ENCODE measurements at places on chromosomes 7 and 10.

DNA sequence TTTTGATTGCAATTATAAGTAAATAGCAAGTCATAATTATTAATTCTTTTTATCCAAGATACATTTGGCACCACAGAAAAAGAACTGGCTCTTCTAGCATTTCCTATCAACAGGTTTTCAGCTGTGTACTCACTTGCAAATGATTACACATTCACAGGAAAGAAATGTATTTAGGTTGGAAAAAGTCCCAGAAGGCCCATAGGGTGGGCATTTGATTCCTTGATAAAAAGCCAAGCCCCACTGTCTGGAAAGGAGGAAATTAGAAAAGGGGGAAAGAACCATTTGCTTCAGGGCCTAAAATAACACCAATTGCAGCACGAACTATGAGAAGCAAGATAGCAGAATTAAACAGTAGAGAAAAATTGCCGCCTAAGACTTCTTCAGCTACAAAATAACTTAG, 80.8 kb upstream of the COL1A2 start:
- no peak for DNase-seq

DNA sequence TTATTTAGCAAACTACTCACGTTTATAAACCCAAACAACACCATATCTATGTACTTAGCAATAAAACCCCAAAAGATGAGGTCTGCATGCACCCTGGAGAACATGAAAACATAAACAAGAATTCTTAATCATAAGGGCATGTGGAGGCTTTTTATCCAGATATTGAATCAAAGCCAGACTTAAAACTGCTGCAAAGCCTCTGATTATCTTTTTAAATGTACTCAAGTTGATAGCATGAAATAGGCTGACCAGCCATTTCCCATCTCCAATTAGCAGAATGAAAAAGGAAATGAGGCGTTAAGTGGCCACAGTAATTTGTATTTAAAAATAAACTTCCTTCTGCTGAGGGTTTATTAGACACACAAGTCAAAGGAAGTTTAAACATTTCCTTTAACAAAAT, 48.3 kb downstream of the ITIH5 start:
- no peak for DNase-seq

DNA sequence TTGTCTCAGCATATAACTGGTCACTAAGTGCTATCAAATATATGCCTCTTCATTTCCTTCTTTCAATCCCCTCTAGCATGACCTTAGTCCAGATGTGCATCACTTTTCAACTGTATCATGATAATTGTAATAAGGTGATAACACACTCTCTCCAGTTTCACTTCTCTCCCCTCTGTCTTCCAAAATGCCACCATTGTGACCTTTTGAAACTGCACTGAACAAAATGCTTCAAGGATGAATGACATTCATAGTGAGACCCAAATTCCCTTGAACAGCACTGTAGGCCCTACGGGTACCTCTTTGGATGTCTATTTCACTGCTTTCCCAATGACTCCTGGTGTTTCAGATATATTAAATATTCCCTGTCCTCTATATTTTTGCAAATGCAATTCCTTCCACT, 224.8 kb downstream of the DNAJB9 start:
- DNase-seq = no peak

DNA sequence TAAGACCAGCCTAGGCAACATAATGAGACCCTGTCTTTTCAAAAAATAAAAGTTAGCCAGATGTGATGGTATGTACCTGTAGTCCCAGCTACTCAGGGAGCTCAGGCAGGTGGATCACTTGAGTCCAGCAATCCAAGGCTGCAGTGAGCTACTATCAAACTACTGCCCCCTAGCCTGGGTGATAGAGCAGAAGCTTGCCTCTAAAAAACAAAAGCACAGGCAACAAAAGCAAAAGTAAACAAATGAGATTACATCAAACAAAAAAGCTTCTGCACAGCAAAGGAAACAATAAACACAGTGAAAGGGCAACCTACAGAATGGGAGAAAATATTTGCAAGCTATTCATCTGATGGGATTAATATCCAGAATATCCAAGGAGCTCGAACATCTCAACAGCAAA, 65.4 kb downstream of the FANK1 start:
- DNase-seq = no peak

DNA sequence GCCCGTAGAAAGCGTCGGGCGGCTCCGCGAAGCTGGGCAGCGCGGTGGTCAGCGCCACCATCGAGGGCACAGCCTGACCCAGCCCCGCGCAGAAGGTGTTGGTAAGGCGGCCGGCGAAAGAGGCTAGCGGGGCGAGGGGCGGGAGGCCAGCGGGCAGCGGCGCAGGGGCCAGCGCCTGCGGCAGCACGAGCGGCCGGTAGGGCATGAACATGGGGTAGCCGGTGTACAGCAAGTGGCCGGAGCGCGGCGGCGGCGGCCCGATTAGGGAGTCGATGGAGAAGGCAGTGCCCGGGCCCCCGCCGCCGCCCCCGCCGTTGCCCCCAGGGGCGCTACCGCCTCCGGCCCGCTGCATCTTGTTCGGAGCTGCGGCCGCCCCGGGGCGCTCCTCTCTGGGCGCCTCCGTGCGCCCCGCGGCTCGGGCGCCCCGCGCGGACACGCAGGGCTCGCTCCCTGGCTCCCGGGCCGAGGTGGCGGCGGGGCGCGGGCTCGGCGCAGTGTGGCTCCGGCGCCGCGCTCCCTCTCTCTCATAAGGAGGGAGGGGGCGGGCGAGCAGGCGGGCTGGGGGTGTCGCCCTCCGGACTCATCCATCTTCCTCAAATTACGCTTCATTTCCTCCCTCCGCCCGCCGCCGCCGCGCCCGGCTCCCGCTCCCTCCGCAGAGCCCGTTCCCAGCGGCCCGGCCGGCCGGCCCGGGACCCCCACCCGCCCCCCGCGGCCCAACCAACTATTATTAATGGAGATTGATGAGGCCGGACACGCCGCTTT, at the start of gene GBX1:
Gene GBX1 (minus strand): TSS at position 498 of the 765 bp plus-strand sequence. CDS start 146 bp downstream, at position 352.
- DNase-seq = no peak

DNA sequence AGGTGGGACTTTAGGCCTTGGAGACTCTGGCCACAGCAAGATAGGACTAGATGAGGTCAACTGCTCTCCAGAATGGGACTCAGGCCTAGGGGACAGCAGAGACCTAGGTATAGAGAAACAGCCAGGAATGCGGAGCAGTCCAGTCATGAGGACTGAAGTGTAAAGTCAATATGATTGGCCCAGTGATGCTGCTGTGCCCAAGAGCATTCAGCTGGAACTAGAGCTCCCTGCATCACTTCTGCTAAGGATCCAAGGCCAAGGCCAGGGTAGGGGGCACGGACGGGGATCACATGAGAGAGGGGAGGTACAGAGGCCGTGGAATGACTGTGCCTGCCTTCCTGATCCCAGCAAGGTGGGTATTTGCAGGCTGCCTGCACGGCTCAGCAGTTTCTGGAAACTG, 237.9 kb downstream of the FRMD4A start:
- DNase-seq = no peak

- no peak for DNase-seq
Observed at GRCh38 chr7:17070231-17070708, 188.5 kb upstream of the AGR3 start.

GRCh38 chr10:29649561-29650551, 15.1 kb upstream of the SVIL start:
- no peak for DNase-seq

DNA sequence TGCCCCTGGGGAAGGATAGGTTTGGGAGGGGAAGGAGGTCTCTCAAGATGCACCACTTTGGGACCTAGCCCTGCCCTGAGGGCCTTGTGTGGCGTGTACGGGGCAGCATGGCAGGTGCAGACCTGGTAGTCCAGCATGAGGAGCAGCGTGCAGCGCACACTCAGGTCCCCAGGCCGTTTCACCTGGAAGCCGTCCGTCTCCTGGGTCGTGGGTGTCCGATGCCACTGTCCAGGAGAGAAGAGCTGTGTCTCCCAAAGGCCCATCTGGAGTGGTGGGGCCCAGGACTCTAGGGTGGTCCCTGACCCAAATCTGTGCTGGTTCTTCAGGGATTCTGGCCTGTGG, 6.8 kb downstream of the SMARCD3 start:
- no peak for DNase-seq

GRCh38 chr7:922334-923107, 32.0 kb downstream of the ADAP1 start:
- no peak for DNase-seq

DNA sequence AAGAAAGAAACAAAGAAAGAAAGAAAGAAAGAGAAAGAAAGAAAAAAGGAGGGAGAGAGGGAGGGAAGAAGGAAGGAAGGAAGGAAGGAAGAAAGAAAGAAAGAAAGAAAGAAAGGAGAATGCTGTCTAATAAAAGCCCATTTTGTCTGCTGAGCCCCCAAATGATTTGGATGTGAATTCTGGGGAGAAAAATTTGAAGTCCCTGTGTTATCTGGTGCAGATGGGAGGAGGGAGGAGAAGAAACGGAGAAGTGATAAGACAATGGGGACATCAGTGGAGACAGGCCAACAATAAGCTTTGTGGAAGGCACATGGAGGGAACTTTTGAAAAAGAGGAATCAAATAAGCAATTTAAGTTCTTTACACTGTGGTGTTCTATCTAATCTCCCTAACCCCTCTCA, 24.6 kb upstream of the TMEM273 start:
- no peak for DNase-seq

DNA sequence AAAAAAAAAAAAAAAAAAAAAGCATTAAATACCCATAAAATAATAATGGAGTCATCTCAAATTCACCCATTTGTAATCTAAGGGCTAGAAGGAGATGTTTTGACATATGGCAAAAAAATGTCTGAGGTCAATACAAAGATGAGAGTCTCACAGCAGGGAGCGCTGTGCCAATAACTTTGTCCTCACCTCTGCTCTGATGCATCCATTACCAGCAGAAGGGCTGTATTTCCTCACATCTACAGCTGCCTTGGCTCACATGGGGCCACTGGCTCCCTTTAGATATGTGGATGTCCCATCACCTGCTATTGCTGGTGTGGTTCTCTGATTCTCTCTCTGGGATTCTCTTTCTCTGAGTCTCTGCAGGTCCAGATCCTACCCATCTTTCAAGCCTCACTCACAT, 90.3 kb upstream of the FAM133B start:
- no peak for DNase-seq

GRCh38 chr7:80218723-80219122, 84.1 kb downstream of the GNAI1 start:
- DNase-seq = no peak

DNA sequence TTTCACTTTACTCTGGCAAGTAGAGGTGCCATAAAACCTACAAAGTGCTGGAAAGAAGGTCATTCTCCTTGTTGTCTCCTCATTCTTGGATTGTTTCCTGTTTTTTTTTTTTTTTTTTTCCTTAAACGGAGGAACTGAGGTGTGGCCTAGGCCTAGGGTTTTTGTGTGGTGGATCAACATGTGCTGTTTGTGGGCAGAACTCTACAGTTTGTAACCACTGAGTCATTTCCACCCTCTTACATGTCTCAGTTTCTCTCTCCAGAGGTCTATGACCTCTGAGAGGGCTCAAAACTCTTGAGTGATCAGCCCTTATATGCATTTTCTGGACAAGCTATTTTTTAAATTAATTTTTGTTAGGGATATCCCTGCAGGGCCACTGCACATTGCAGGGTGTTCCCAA, 296.0 kb downstream of the PPP1R3A start:
- no peak for DNase-seq

GRCh38 chr10:15231426-15231825, 62.9 kb upstream of the NMT2 start:
- no peak for DNase-seq

DNA sequence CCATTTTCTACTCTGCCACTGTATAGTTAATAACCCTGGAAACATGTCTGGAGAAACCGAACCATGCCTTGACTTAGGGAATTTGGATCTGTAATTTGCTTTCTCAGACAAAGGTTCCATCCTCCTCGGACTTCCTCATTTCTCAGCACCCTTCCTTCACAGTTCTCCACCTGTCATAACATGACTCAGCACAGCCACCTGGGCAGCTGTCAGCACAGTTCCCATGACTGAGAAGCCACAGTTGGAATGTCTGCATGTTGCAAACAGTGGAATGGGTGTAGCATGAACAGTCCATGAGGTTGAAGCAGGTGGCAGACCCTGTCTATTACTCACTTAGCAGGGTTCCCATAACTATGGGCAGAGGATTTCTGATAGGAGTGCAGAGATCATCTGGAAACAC, 634 bp upstream of the OR9A4 start:
- DNase-seq = no peak

- DNase-seq = no peak
Observed at GRCh38 chr10:117536072-117536865, 6.3 kb upstream of the EMX2 start.

DNA sequence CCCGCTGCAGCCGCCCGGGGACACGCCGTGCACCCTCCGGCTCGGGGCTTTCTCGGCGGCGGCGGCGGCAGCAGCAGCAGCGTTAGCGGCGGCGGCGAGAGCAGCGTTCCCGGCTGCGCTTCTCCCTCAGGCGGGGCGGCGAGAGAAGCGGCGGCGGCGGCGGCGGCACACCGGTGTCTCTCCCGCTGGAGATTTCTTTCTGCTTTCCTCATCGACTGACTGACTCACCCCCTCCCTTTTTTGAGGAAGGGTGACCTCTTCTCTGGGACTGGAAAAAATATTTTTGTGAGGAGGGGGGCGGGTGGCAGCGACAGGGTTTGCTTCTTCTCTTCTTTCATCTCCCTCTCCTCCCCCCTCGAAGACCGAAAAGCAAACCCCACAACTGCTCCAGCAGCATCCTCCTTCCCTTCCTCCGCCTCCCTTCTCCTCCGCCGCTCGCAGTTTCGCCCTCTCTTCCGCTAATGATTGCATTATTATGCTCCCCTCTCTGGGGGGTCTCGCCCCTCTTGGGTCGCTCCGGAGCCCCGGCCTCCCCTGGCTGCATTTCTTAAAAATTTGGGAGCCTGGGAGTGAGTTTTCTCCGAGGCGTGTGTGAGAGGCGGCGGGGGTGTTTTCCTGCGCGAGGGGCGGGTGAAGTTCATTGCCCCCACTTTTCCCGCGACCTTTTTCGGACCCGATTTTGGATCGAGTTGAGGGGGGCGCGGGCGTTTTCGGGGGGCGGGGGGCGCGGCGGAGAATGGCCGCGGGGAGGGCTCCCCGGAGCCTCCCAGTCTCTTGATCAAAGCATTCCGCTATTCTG, 411 bp downstream of the AUTS2 start:
- DNase-seq = peak; percentile 72

GRCh38 chr10:50382576-50383023, 131.3 kb upstream of the ASAH2 start:
- DNase-seq = no peak

- DNase-seq = no peak
Observed at GRCh38 chr7:100087055-100087750, 1.6 kb upstream of the COPS6 start.

GRCh38 chr7:70762696-70763095, 369.2 kb upstream of the GALNT17 start:
- no peak for DNase-seq

- no peak for DNase-seq
Observed at GRCh38 chr10:11173042-11173441, 155.4 kb downstream of the CELF2 start.

DNA sequence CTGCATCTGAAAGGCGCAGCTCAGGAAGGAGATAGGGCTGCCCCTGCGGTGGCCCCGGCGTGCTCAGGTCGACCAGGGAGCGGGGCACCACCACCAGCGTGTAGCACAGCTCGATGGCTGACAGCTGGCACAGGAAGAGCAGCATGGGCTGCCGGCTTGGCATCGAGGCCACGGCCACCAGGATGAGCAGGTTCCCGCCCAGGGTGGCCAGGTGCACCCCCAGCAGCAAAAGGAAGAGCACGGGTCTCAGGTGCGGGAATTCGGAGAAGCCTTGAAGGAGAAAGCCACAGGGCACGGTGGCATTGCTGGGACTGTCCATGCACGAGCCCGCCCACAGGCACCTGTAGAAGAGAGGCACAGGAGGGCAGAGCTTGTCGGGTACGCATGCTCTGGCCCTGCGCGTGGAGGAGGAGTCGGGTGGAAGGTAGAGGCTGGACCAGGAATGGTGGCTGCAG, 33.9 kb downstream of the TAS2R41 start:
- DNase-seq = no peak

GRCh38 chr10:84542522-84543490, 214.4 kb downstream of the CCSER2 start:
- no peak for DNase-seq

Data from Karpas-422 (cell line).